ENCODE measurements at places on chromosomes 7 and 10. TPM values are rescaled to one million over a fixed set of nuclear protein-coding genes. Genes with fewer than 3 reads are reported as not detected.

DNA sequence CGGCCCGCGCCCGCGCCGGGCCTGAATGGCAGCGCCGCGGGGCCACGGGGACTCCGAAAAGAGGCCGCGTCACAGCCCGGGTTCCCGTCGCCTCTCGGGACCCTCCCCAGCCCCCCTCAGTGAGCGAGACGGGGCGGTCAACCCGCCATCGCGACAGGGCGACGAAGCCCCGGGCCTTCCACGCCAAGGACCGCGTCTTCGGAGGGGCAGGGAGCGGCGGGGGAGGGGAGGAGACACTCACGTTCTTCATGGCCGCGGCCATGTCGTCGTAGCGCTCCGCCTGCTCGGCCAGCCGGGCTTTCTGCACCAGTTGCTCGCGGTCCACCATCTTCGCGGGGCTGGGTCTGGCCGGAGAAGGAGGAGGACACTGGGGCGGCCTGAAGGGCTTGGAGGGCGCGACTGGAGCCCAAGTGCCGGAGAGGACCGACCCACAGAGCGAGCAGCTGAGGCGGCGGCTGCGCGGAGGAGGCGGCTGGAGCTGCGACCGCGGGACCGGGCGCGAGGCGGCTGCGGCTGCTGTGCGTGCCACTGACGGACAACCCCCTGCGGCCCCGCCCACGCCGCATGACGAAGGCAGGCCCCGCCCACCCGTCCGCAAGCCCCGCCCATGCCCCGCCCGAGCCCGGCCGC is at the start of gene YWHAG:
TSS of gene YWHAG (minus strand) at position 511 of the 630 bp plus-strand sequence. CDS start at position 328, 183 bp downstream.
- peak within 1 kb of the TSS; percentile 75 for H3K4me3 ChIP-seq
- peak; percentile 93 for DNase-seq
- peak within 1 kb of the TSS; percentile 96 for H3K27ac ChIP-seq
- peaks cover 4% of the 10 kb centered on the region for H3K36me3 ChIP-seq
- peaks cover 11% of the 10 kb centered on the region for H3K4me1 ChIP-seq

DNA sequence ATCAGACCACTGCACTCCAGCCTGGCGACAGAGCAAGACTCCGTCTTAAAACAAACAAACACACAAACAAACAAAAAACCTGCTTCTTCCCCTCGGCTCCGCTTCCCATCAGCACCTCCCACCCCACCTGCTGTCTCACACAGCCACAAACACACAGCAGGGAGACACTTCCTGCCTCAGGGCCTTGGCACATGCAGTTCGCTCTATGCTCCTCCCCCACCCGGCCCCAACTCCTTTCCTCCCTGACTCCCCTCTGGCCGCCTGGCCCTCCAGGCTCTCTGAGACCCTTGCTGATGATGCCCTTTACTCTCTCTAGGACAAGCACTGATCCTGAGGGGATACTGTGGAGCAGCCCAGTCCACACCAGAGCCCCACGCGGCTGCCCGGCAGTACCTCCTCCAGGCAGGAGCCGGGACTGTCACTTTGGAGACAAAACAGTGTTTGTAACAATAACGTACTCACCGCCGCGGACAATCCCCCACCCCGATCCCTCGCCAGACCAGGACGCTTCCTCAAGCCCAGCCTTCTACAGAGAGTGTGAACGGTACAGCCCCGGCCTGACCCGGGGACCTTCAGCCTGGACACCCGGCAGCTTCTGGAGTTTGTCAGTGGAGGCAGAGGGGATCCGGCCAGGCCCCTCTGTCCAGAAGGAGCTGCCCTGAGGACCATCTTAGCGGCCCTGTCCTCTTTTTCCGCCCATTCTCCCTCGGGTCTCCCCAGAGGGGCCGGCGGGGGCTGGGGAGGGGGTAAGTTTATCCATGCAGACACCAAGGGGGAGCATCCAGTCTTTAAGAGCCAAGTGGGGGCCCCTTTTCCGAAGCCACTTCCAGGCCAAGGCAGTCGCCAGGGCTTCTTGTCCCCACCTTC is 50.0 kb upstream of the GTF2IRD1 start:
- H3K4me3 ChIP-seq = no peak overlapping the region
- H3K27ac ChIP-seq = no peak overlapping the region
- no peak for DNase-seq
- H3K36me3 ChIP-seq = peaks cover 48% of the 10 kb centered on the region
- H3K4me1 ChIP-seq = no peaks in the 10 kb centered on the region

DNA sequence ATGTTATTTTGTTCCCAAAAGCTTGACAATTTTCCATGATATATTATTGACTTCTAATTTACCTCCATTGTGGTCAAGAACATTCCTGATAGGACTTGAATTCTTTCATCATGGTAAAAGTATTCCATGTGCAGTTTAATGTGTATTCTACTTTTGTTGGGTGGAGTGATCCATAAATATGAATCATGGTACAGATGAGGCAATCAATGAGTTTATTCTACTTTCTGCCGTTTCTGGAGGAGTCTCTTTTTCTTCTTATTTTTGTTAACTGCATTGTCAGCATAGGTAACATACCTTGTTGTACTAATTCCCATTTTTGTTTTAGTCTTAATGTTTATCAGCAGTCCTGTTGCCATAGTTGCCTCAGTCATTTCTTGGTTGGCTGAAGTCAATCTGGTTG is 69.6 kb downstream of the SHOC2 start:
- DNase-seq = no peak
- H3K27ac ChIP-seq = no peak overlapping the region
- H3K27me3 ChIP-seq = no peaks in the 10 kb centered on the region
- no peak overlapping the region for H3K4me3 ChIP-seq

DNA sequence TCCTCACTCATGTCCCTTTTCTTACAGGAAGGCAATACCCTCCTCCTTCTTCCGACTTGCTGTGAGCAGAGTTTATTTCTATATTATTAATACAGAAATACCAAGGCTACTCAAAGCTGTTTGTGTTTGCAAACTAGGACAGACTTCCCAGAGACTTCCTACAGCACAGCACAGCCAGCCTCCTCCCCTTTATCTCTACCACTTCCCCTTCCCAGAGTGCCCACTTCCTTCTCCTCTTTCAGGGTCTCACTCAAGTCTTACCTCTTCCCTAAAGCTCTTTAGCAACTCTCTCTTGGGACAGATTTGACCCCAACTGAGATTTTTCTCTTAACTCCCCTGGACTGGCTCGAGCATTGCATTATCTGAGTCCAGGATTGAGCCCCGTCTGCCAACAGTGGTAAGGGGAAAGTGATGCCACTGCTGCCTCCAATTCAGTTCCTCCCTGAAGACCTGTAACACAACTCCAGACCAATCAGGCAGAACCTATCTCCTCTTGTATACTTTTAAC is 5.5 kb upstream of the LRGUK start:
- H3K4me1 ChIP-seq = peaks cover 1% of the 10 kb centered on the region
- no peaks in the 10 kb centered on the region for H3K36me3 ChIP-seq
- H3K27ac ChIP-seq = no peak overlapping the region
- no peaks in the 10 kb centered on the region for H3K27me3 ChIP-seq

FZD8 gene
- 28.9 TPM for total RNA-seq

- H3K36me3 ChIP-seq = peaks cover 6% of the 10 kb centered on the region
- DNase-seq = peak; percentile 6
- no peaks in the 10 kb centered on the region for H3K4me1 ChIP-seq
- H3K27ac ChIP-seq = no peak overlapping the region
- no peak overlapping the region for H3K4me3 ChIP-seq
- no peaks in the 10 kb centered on the region for H3K27me3 ChIP-seq
These were observed 124.5 kb downstream of the ZFAND4 start for GRCh38 chr10:45548068-45548467.

FGFR2 gene
- total RNA-seq = 2.1 TPM

DNA sequence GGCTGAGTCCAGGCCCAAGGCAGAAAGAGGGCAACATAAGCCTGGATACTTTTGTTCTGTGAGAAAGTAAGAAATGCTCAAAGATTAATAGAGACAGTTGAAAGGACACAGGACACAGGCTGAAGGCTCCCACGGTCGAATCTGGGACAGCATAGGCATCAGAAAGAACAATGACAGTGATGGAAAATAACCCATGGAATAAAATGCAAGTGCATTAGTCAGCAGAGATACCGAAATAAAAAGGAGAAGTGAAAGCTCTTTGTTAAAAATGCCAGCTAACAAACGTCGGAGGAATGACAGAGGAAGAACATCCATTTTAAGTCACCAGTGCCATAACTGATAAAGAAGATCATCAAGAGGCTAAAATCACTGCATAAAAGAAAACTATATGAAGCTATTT is 19.6 kb upstream of the AGAP5 start:
- H3K4me3 ChIP-seq = no peak overlapping the region
- H3K4me1 ChIP-seq = no peaks in the 10 kb centered on the region
- no peak overlapping the region for H3K27ac ChIP-seq
- H3K27me3 ChIP-seq = no peaks in the 10 kb centered on the region
- peak; percentile 69 for DNase-seq
- H3K36me3 ChIP-seq = peaks cover 41% of the 10 kb centered on the region

GRCh38 chr7:142872106-142872675 is 13.4 kb downstream of the TRPV6 start:
- H3K4me1 ChIP-seq = no peaks in the 10 kb centered on the region
- no peaks in the 10 kb centered on the region for H3K36me3 ChIP-seq
- no peak overlapping the region for H3K27ac ChIP-seq
- peaks cover 3% of the 10 kb centered on the region for H3K27me3 ChIP-seq
- DNase-seq = no peak

CYP2C9 gene
- total RNA-seq = not detected

TAS2R4 gene
- total RNA-seq = 1.5 TPM

Measured in muscle of leg (tissue), 16 donors.